ENCODE measurements at places on chromosomes 4 and X.

GRCh38 chr4:68865760-68866159, 50.0 kb downstream of the UGT2B10 start:
- DNase-seq, result no peak

GRCh38 chrX:119381349-119381944, 17.7 kb upstream of the SLC25A43 start:
- no peak for DNase-seq

DNA sequence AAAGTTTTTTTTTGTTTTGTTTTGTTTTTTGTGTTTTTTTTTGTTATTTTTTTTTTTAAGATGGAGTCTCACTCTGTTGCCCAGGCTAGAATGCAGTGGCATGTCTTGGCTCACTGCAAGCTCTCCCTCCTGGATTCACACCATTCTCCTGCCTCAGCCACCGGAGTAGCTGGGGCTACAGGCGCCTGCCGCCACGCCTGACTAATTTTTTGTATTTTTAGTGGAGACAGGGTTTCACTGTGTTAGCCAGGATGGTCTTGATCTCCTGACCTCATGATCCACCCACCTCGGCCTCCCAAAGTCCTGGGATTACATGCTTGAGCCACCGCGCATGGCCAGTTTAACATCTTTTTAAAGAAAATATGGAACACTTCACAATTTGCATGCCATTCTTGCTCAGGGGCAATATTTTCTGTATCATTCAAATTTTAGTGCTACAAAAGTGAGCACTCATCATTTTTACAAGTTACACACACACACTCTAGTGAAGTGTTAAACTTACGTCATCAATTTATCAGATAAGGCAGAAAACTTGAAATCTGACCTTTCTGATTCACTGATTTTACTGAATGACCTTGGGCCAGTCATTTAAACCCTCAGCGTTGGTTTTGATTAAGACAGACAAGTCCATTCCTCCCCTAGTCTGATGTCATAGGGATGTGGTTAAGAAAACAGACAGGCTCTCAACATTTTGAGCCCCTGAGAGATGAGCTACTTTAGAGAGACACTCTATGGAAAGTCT, 61.2 kb downstream of the TRIM2 start:
- no peak for DNase-seq

DNA sequence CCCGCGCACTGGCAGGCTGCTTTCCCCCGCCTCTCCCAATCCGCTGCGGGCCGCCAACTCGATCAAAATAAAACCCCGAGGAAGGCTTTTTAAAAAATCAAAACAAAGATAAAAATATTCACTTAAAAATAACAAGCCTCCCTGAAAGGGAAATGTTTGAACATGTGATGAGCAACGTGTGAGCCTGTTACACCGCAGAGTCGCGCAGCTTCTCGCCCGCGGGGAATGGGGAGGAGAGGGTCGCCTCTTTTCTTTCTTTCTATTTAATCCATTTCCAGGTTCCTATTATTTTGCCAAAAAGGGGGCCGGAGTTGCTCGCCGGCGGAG, 326.0 kb upstream of the F9 start:
- DNase-seq, result no peak

- DNase-seq, result peak; percentile 59
These were observed 566.4 kb upstream of the DIPK2B start for GRCh38 chrX:45766981-45767501.

DNA sequence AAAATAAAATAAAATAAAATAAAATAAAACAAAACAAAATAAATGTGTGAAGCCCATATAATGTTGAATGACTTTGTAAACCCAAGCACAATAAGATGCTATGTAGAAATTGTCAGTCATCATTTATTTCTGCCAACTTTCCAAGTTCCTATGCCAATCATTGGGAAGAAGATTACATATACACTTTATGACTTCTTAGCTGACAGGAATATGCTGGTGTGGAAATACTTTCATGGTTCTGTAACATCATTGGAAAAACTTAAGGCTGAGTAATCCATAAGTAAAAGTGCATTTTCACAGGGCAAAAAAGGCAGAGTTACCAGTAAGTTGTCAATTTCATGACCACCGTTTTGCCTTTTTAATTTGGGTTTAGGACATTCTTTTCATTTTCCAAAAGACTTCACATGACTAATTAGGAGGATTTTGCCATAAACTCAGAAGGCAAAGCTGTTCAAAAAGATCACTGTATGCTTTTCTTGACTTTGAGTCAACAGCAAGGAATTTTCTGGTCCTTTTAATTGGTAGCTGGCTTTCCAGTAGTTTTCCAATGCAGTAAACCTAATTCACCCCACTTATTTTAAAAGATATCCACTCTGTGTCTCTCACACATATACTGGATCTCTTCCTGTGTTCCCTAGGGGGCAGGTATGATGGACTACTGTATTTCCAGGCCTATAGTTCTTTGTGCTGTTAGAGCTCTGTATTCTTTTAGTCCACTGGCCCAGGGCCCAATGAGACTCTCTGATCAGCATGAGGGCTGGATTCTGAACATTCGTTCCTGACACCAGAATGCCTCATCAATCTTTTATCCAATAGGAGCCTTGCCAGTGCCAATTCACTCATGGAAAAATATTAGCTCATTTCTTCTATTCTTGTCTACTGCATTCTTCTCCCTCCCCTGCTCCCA, 26.2 kb upstream of the SCRG1 start:
- peak; percentile 92 for DNase-seq

GRCh38 chr4:87916626-87917025, 58.9 kb upstream of the SPP1 start:
- DNase-seq, result peak; percentile 13

DNA sequence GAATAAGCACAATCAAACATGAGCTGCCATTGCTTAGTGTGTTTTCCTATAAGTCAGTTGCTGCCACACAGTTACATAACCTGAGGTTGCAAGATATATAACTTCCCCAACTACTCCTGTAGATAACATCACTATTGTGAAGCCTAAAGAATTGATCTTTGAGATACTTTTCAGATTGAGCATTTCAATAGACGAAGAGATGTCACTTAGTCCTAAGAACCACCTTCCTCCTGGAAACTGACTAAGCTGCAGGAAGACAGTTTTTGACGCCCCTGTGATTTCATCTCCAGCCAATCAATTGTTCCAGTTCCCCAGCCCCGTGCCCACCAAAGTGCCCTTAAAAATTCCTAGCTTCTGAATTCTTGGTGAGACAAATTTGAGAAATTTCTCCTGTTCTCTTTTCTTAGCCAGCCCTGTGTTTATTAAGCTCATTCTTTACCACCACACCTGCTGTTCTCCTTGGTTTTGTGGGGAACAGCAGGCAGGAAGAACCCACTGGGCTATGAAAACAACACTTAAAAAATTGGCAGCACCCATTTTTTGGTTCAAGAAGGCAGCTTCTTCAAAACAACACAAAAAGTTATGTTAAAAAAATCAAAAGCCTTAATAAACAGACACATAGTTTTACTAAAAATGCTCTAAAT, 317.1 kb upstream of the PABPC4L start:
- no peak for DNase-seq

- no peak for DNase-seq
These were observed 27.9 kb downstream of the UGT2B4 start for GRCh38 chr4:69467797-69468196.

DNA sequence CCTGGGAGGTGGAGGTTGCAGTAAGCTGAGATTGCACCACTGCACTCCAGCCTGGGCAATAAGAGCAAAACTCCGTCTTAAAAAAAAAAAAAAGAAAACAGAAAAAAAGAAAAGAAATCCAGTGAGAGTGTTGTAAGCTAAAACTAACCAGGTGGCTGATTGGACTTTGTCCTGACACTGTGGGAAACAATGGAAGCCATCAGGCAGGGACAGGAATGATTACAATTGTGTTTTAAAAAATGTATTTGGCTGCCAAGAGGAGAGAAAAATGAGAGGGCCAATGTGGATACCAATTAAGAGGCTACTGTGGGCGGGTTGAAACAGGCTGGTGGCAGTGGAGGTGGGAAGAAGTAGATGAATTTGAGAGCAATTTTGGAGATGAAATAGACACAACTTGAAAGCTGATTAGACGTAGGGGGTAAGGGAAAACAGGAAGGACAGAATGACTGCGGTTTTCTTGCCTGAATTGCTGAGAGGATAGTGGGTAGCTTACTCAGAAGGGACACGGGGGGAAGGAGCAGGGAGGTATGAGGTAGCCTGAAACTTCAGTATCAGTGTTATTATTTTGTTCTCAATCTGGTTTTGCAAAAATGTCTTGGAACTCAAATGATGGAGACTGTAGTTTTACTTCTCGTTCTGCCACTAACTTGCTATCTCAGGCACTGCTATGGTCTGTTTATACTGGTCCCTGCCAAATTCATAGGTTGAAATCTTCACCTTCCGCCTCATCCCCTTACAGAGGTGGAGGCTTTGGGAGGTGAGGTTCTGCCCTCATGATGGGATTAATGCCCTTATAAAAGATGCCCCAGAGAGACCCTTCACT, 45.6 kb upstream of the CHRNA9 start:
- DNase-seq, result peak; percentile 33

DNA sequence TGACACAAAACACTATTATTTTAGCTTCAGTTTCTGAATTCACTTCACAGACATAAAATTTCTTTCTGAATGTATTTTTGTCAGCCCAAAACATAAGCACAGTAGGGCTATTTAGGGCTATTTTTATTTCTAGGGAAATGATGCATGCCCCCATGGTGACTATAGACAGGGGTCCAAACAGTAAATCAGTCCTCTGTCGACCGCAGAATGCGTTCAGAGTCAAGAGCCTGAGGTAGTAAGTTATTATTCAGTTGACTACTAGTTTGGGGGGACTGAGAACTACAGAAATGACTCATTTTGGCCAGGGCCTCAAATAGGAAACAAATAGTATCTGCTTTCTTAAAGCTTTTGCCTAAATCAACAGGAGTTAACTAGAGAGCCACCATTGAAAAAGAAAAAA, 414.4 kb downstream of the AFF2 start:
- no peak for DNase-seq

- DNase-seq, result peak; percentile 87
These were observed 34.1 kb upstream of the TNIP3 start for GRCh38 chr4:121198251-121198650.
